Renal pelvis (tissue), 12 donors: ENCODE measurements at places on chromosomes 12 and 14. TPM values are rescaled to one million over a fixed set of nuclear protein-coding genes. Genes with fewer than 3 reads are reported as not detected.

Gene LRFN5
- 11.8 TPM for polyA plus RNA-seq

Gene PLA2G1B
- 0.41 TPM for polyA plus RNA-seq

Gene SPIC
- not detected for polyA plus RNA-seq

Gene SYCP3
- polyA plus RNA-seq: 0.85 TPM

Gene CSRP2
- polyA plus RNA-seq: 96.1 TPM

Gene TAS2R20
- 0.85 TPM for polyA plus RNA-seq

Gene ADGRD1
- polyA plus RNA-seq: 16.2 TPM

Gene CNIH1
- 128 TPM for polyA plus RNA-seq

Gene BCL2L14
- polyA plus RNA-seq: 1.3 TPM

Gene ESRRB
- polyA plus RNA-seq: 6.6 TPM

Gene PTGDR
- 0.84 TPM for polyA plus RNA-seq

Gene GLT8D2
- polyA plus RNA-seq: 10.7 TPM

Gene HOXC13
- polyA plus RNA-seq: not detected

Gene CACNA2D4
- 2.0 TPM for polyA plus RNA-seq

Gene CHFR
- polyA plus RNA-seq: 33.0 TPM

Gene AKAP5
- polyA plus RNA-seq: 7.0 TPM

Gene BHLHE41
- polyA plus RNA-seq: 2.1 TPM

Gene ANO4
- 1.5 TPM for polyA plus RNA-seq

Gene STON2
- 39.6 TPM for polyA plus RNA-seq

Gene SERPINA12
- 1.1 TPM for polyA plus RNA-seq

Gene LRIG3
- 35.0 TPM for polyA plus RNA-seq

Gene POTEG
- not detected for polyA plus RNA-seq

Gene KCNH5
- 0.10 TPM for polyA plus RNA-seq

Gene NID2
- 91.7 TPM for polyA plus RNA-seq

Gene GYS2
- 0.11 TPM for polyA plus RNA-seq

Gene KCNH3
- 6.7 TPM for polyA plus RNA-seq

Gene SLC24A4
- polyA plus RNA-seq: 0.19 TPM

Gene LRP1-AS
- polyA plus RNA-seq: not detected

Gene CBLN3
- polyA plus RNA-seq: 3.1 TPM

Gene BTBD7
- 42.2 TPM for polyA plus RNA-seq

Gene RD3L
- not detected for polyA plus RNA-seq

Gene NPFF
- 1.1 TPM for polyA plus RNA-seq

Gene A2M
- polyA plus RNA-seq: 222 TPM

Gene KRT5
- polyA plus RNA-seq: 0.44 TPM

Gene GPR84
- 0.16 TPM for polyA plus RNA-seq

Gene SIX6
- polyA plus RNA-seq: not detected

Gene CFAP73
- 1.2 TPM for polyA plus RNA-seq

Gene PPP4R3A
- polyA plus RNA-seq: 110 TPM

Gene GALNT9
- 10.5 TPM for polyA plus RNA-seq

Gene PAX9
- 0.17 TPM for polyA plus RNA-seq

Gene IL23A
- 1.1 TPM for polyA plus RNA-seq

Gene IAPP
- polyA plus RNA-seq: not detected

Gene CAPS2
- 12.6 TPM for polyA plus RNA-seq

Gene MMP17
- 1.2 TPM for polyA plus RNA-seq

Gene CD163L1
- 2.3 TPM for polyA plus RNA-seq

Gene PROX2
- 2.8 TPM for polyA plus RNA-seq

Gene RAB5B
- 158 TPM for polyA plus RNA-seq

Gene EID3
- 4.5 TPM for polyA plus RNA-seq

Gene KCNK10
- polyA plus RNA-seq: 0.50 TPM

Gene GAPDH
- 2,127 TPM for polyA plus RNA-seq

Gene RPGRIP1
- polyA plus RNA-seq: 0.47 TPM

Gene UNC79
- 1.5 TPM for polyA plus RNA-seq

Gene PRPH
- 0.47 TPM for polyA plus RNA-seq

Gene FGF6
- polyA plus RNA-seq: not detected

Gene PMCH
- polyA plus RNA-seq: 1.0 TPM

Gene LRRC9
- 1.5 TPM for polyA plus RNA-seq

Gene DYRK2
- polyA plus RNA-seq: 28.9 TPM
